ENCODE measurements at places on chromosomes 4 and X.

- no peak for DNase-seq
These were observed 620.6 kb downstream of the BCOR start for GRCh38 chrX:39477031-39477761.

- DNase-seq: no peak
These were observed 1938.9 kb upstream of the TENM3 start for GRCh38 chr4:180304321-180304720.

DNA sequence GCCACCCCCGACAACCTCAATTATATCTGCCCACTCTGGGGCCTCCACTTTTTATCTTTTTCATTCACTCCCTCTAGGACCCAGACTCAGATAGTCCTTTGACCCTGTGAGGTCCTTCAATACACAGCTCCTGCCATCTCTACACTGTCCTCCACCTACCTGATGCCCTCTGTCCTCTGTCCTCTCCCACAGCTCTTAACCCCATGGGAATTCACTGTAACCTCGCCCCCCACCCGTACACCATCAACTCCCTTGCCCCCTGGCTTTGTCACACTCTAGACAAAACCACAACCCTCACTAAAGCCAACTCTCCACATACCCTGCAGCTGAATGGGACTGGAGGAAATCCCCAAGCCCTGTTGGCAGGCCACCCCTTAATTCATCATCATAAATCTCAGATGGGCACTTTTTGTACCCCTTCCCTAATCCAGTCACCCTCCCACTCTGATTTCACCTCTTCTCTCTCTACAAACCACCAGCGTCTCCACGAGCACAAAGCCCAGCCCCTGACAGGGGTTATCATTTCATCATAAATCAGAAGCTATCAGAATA is 52.3 kb upstream of the ENPP6 start:
- no peak for DNase-seq

DNA sequence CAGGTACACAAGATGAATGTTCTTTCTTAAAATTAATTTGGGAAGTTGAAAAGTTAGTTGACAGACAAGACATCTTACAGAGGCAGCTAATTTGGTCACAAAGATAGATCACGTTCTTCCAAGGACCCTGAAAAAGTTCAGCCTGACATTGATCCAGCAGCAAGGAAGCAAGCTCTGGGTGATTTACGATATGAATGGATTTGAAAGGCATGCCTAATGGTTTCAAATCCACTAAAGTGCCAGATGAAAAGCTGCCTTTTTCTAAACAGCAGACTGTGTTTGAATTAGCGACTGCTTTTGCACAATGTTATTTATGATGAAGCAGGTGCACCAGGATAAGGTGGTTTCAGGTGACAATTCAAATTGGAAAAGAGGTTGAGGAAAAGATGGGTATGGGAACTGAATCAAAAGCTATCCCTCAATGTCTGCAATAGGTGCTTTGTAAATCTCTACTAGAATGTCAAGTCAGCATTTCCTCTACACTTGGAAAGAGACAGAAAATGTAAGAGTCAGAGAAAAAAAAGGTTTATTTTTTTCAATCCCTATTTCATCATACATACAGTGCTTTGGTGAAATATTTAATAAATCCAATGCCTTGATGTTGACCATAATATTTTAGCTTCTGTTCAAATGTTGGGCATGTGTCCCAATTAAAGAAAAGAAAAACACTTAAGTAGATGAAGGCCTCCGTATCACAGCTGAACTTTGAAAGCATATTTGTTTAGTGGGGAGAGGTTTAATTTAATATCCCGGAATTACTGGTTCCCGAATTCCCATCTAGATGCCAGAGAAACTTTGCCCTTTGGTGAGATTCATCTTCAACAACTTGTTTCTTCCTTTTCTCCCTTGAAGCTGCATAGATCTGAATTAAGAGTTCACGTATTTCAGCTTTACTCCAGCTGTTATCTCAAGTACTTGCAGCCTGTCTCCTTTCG is 6.0 kb downstream of the RASGEF1B start:
- peak; percentile 56 for DNase-seq

GRCh38 chr4:158053801-158054200 is 119.0 kb downstream of the GASK1B start:
- no peak for DNase-seq

DNA sequence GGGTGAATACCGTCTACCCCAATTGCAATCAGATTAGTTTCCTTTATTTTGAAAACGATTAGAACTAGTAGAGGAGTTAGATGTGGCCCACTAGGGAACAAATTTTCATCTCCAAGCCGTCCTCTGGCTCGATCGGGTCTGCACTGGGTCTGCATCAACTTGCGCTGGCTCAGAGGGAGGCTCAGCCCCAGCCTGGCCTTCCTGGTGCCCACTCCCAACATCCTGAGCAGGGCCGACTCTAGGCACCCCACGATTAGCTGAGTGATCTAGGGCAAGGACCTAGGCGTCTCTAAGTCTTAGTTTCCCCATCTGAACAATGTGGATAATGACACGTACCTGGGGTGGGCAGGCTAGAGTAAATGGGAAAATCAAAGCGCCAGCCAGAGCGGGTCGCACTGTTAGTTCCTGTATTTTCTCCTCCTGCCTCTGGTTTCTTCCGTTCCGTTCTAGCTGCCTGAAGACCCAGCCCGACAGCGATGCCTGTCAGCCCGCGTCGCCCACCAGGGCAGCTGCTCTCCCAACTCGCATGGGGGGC is 7.7 kb upstream of the HAND2 start:
- DNase-seq: no peak

DNA sequence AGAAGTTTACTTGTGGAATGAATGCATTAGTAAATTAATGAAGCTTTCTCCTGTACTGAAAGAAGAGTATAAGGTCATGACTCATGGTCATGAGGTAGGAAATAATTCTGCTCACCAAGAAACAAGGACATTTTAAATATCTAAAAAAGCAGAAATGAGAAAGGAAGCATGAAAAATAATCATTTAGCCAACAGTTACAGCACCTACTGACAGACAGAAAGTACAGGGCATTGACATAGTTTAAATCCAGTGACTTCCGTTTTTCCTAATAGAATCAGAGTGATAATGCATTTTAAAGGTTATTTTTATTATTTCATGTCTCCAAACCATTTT is 30.5 kb upstream of the ACSL1 start:
- DNase-seq: no peak

- DNase-seq: no peak
These were observed 65.5 kb downstream of the CRMP1 start for GRCh38 chr4:5827108-5828004.

GRCh38 chr4:147586637-147587036 is 30.6 kb upstream of the TMEM184C start:
- DNase-seq: no peak

DNA sequence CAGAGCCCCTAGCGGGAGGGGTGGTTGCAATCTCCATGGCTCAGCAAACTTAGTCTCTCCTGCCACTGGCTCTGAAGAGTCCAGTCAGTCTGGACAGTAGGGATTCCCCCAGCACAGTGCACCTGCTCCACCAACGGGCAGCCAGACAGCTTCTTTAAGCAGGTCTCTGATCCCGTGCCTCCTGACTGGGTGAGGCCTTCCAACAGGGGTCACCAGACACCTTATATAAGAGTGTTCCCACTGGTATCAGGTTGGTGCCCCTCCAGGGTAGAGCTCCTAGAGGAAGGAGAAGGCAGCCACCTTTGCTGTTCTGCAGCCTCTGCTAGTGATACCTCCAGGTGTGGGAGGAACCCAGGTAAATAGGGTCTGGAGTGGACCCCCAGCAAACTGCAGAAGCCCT is 1393.4 kb downstream of the STIM2 start:
- no peak for DNase-seq

DNA sequence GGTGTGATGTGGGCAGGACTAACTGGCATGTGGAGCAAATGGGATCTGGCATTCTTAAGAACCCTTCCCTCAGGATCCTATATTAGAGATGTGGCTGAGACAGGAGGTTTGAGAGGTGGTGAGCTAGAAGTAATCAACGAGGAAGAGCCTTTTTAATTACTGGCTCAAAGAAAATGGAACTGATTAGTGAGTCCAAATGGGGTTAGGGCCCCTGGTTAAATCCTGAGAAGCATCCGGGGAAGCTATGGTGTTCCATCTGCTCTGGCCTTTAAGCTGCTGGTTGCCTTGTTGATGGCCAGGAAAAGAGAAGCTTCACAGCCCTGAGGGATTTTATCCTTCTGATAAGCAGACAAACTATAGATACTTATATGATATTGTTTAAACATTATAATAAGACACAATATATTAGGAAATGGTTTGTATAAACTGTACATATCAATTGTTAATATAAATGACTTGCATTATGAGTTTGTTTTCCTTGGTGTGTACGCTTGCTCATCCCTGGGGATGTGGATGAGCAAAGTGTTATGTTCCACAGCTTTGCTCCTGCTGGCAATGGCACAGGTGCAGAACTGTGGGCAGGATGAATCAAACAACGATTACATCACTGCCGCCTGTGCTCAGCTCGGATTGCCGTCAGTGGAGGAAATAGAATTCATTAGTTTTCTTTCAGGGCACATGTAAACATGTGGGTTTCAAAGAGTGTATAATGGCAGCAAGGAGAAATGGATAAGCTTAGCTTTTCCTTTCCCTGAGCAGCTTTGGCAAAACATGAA is 328.6 kb upstream of the ARX start:
- DNase-seq: no peak

GRCh38 chrX:9867753-9868152 is 81.5 kb downstream of the SHROOM2 start:
- DNase-seq: no peak

DNA sequence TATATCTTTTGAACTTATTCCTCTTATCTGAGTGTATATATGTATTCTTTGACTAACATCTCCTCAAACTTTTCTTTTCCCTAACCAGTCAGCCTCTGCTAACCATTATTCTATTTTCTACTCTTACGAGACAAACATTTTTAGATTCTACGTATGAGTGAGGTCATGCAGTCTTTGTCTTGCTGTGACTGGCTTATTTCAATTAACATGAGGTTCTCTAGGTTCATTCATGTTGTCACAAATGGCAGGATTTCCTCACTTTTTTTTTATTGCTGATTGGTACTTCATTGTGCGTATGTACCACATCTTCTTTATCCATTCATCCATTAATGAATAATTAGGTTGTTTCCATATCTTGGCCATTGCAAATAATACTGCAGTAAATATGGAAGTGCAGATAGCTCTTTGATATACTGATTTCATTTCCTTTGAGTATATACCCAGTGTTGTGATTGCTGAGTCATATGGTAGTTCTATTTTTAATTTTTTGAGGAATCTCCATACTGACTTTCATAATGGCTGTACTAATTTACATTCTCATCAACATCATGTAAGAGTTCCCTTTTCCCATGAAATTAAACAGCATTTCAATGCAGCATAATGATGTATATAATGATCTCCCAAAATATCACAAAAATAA is 80.1 kb downstream of the HS3ST1 start:
- no peak for DNase-seq

DNA sequence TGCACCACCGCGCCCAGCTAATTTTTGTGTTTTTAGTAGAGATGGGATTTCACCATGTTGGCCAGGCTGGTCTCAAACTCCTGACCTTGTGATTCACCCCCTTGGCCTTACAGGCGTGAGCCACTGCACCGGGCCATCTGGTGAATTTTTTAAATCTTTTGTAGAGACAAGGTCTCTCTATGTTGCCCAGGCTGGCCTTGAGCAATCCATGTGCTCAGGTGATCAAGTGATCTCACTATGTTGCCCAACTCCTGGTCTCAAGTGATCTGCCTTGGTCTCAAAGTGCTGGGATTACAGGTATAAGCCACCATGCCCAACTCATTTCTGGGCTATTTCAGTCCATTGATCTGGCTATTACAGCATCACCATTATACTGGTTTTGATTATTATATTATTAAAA is 22.2 kb upstream of the GALNT7 start:
- DNase-seq: no peak

GRCh38 chr4:119858176-119858575 is 208.5 kb downstream of the MAD2L1 start:
- DNase-seq: no peak

DNA sequence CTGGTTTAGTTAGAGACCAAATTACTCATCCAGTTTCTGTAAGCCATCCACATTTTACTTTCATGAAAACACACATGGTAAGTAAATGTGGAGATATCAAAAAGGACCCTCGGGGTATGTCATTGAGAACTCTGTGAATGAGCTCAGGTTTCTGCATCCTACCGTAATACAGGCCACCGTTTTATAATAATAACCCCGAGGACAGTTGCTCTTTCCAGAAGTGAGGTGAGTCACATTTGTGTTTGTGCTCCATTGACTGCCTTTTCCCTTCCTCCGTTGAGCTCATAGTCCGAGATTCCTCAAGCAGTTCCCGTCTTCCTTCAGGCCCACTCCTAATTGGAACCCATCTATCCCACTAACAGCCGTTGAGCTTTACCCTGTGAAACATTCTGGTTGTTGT is 95.3 kb downstream of the GRID2 start:
- DNase-seq: no peak

DNA sequence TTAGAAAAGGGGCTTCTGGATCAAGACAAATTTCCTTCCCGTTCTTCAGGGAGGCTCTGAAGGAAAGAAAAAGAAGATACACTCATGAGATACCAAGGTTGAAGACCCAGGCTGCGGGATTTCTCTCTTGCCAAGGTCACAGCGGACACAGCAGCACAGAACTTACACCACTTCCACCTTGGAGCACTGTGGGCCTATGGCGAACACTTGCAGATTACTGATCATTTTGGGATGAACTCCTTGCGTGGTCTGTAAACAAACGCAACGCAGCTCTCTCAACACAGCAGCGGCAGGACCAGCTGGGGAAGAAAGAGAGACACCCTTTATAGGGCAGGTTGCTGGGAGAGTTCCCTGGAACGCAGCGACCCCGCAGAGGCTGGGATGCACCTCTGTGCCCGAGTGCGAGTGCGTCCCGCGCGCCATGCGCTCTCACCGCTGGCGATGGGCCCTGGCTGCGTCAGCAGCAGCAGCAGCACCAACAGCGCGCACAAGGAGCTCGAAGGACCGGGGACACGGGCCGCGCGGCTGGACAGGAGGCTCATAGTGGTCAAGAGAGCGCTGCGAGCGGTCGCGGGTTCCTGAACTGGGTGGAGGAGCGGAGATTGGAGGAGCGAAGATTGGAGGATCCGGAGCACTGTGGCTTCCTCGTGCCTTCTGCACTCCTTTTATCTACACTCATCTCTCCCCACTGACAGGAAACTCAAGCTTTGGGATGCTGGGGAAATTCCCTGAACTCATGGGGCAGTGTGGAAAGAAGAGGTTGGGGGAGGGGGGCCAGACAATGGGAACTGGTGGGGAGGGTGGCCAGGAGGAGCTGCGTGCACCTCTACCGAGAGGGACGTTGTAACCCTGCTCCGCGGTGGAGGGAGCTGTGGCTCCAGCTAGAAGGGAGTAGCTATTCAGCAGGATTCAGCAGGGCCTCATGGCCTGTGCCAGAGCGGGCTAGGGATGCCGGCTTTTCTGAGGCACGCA is at the start of gene CXCL5:
TSS of gene CXCL5 (minus strand) at position 638 of the 972 bp plus-strand sequence. CDS start at position 542, 96 bp downstream.
- DNase-seq: no peak

GRCh38 chr4:3218824-3219760 is 29.9 kb upstream of the MSANTD1 start:
- DNase-seq: no peak

DNA sequence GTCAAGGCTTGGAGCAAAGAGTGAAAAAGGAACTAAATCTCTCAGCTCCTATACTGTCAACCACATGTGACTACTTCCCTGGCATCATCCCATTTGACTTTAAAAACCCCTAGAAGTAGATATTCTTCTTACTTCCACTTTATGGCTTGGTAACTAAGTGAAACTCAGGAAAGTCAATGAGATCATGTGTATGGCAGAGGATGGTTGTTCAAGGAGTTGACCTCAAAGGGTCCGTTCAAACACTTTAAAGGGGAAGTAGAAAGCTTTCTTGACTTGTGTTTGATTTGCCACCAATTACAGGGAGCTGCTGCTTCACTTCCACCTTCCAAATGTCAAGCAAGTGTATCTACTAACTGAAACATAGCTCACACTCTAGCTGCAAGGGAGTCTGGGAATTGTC is 187.2 kb downstream of the RAB28 start:
- DNase-seq: no peak

- DNase-seq: no peak
These were observed 13.7 kb downstream of the STAG2 start for GRCh38 chrX:123975180-123975579.
